ENCODE measurements at places on chromosomes 7 and 10.

DNA sequence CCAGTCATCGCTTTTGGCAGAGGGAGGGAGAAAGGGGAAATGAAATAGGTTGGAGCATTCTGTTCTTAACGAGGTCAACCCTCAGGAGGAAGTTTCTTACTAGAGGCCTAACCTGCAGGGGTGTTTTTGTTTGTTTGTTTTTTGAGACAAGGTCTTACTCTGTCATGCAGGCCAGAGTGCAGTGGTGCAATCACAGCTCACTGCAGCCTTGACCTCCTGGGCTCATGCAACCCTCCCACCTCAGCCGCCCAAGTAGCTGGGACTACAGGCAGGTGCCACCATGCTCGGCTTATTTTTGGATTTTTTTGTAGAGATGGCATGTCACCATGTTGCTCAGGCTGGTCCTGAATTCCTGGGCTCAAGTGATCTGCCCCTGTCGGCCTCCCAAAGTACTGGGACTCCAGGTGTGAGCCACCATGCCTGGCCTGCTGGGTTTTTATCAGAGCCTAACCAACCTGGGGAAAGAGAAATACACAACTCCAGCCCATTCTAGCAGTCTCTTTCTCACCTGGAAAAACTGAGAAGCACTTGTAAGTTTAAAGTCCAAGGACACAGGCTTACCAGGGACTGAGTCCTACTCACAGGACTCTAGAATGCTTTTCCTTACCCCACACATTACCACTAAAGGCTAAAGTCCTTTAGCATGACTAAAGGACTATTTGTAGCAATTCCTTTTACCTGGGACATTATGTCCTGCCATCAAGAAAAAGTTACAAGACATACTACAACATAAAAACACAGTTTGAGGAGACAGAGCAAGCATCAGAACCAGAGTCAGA lies 101.0 kb upstream of the EGFR start:
- no peak for DNase-seq

GRCh38 chr7:12107841-12108254 lies 103.2 kb upstream of the TMEM106B start:
- DNase-seq, result no peak

DNA sequence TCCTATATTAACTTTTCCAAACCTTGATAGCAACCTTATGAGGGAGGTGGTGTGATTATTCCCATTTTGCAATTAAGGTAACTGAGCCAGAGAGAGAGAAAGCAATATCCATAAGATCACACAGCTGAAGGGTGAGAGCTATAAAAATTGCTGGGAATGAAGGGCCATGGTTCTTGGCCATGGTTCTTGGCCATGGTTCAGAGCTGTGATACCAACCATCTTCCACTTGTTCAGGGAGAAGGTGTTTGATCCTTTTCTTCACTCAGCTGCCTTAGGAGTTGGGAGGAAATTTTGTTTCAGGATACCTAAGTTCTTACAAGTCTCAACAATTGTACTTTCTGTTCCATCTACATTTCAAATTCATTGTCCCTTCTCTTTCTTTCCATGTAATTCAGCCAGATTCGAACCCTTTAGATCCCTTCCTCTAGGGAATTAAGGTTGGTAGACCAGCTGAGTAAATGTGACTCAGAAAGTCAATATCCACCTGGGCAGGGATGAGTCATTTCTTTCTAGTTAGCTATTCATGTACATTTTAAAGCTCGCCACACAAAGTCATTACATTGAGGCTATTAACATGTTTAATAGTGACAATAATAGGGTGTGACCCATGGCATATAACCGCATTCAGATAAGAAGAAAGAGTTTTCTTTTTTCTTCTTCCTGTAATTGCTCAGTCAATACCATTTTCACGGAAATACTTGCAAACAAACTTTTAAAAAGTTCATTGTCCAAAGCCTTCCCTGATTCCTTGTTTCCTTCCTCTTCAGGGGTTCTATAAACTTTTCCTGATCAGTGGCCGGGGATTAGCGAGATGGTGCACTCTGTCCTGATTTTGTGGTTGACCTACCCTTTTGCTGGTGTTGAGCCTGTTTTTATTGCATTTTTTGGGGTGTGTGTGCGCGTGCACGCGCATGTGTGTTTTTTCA lies 143.4 kb downstream of the TCF7L2 start:
- no peak for DNase-seq

- DNase-seq, result no peak
These were observed 34.5 kb downstream of the LAMB1 start for GRCh38 chr7:107968449-107968848.

- DNase-seq, result no peak
These were observed 38.1 kb downstream of the IKZF1 start for GRCh38 chr7:50342616-50343114.

DNA sequence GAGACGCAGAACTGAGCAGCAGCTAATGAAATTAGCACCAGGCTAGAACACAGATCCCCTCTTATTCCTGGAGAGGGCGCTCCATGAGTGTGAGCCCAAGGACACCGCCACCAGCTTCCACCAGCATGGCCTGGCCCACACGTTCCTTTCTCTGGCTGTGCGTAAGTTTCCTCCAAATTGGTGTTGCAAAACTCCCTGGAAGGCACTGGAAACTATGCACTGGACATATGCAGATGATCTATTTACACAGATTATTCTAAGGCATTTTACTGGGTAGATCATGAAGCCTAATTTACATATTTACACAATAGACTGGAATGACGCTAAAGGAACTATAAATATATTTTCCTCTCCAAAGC lies 455.6 kb upstream of the FOXK1 start:
- DNase-seq, result no peak

DNA sequence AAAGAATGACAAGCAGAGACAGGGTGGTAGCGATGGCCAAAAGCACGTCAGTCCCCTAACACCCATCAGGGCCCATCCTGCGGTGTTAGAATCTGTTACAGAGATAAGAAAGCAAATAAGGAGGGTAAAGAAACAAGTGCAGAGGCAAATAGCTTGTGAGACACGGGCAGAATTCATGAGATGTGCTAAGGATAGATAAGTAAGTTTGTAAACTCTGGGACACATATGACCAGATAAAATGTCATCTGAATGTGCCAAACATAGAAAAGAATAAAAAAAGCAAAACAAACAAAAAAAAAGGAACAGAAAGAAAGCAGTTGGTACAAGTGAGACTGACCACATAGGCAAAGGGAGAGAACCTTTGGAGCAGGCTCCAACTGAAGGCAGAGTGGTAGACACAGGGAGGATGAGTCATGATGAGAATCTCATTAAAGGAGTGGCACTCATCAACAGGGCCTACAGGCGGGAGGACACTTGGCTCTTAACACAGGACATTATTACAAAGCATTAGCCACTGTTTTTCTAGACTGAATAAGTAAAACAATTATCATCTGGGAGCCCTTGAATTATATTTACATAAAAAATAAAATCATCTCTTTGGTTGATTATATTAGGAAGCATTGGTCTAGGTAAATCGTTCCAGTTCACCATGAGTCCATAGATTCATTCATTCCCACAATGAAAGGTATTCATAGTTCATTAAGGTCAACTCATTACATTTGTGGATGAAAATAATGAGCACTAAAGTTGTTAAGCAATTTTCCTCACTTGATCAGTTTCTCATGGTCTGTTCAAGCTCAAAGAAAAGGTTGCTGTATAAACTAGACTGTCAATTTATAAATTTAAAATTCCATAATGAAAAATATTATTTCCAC lies 21.5 kb upstream of the EPHB6 start:
- no peak for DNase-seq

GRCh38 chr10:36030516-36030915 lies 388.4 kb upstream of the FZD8 start:
- no peak for DNase-seq

DNA sequence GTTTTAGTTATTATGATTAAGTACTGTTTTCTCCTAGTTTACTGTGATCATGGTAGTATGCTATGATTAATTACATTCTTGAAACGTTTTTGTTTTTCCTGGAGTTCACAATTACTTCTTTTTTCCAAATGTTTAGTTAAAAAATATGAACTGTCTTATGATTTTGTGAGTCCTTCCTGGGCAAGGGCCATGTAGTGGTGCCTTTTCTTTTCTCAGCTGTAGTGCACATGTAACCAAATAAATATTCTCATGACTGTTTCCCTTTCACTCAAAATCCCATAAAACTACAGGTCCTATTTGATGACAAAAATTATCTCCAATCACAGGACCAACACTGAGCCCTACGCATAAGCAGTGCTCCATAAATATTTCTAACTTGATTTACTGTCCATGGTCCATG lies 118.9 kb upstream of the EGR2 start:
- no peak for DNase-seq

- DNase-seq, result no peak
These were observed 105.1 kb downstream of the C10orf90 start for GRCh38 chr10:126565441-126565840.

- DNase-seq, result no peak
These were observed 66.8 kb downstream of the CCDC6 start for GRCh38 chr10:59839576-59839975.

- no peak for DNase-seq
These were observed 6.9 kb downstream of the CCL24 start for GRCh38 chr7:75806560-75807307.

DNA sequence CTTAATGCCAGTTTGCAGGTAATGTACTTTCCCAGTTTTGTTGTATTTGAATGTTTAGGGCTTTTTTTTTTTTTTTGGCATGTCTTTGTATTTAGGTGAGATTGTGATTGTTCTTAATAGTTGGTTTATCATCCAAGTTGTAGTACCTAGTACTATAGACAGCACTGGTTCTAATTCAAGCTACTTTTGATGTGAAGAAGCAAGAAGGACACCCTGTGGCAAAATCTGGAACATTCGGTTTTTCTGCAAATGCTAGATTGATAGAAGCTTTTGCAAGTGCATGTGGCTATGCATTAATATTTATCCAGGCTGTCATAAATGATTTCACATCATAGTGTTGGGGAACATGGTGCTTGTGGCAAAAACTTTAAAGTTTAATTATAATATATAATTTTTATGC lies 248.9 kb downstream of the FOXP2 start:
- no peak for DNase-seq

DNA sequence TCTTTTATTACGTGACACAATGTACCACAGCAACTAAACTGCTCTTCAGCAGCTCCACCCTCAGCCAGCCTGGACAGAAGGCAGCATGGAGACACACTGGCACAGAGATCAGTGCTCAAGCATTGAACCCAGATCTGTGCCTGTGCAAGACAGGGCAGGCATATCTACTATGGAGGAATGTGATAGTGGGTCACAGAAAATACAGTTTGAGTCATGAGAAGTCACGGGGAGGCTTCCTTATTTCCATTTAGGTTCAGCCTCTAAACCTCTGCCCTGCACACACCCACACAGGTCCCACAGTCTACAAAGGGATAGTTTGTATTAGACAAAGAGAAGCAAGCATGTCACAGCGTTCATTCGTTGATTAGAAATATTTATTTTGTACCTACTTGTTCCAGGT lies 187.4 kb upstream of the AGR3 start:
- DNase-seq, result no peak

- no peak for DNase-seq
These were observed 35.5 kb upstream of the FOXL3 start for GRCh38 chr7:254337-255037.

DNA sequence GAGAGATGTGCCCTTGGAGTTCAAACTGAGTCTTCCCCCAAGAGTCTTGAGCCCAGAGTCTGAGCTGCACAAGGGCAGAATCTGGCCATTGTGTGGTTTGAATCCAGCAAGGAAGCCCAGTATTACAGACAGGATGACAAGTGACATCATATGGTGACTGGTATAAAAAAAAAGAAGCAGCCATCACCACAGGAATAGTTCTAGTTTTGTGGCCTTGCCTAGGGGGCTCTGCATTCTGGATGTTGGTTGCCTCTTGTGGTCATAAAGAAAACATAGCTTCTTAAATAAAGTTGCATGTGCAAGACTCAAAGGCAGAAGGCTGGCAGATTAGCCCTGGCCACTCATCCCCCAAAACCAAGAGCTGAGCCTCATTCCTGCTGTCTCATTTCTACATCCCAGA lies 16.8 kb upstream of the LRRC72 start:
- DNase-seq, result no peak

Measured in central memory CD8-positive, alpha-beta T cell (primary cell).